ENCODE measurements at places on chromosomes 3 and 15.

- DNase-seq = no peak
Measured at GRCh38 chr15:92061511-92062195, 208.1 kb downstream of the SLCO3A1 start.

GRCh38 chr15:24318981-24319380 lies 356.6 kb upstream of the NPAP1 start:
- no peak for DNase-seq

- DNase-seq = no peak
Measured at GRCh38 chr3:146343551-146343950, 92.6 kb upstream of the PLSCR4 start.

- DNase-seq = no peak
Measured at GRCh38 chr3:188166441-188166840, 12.5 kb downstream of the LPP start.

DNA sequence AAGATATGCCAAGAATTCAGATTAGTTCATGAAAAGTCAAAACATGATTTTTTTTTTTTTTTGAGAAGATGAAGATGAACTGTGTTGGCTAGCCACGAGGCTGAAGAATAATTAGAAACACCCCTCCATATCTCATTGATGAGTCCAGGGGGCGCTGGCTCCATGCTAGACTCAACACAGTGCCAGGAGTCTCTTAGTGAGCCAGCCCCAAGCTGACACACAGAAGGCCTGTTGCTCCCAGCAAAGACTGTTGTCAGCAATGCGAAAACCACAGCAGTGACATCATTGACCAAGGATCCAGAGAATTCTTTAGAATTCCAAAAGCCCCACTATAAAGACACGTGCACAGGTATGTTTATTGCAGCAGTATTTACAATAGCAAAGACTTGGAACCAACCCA lies 185.2 kb downstream of the ANXA2 start:
- DNase-seq = no peak

DNA sequence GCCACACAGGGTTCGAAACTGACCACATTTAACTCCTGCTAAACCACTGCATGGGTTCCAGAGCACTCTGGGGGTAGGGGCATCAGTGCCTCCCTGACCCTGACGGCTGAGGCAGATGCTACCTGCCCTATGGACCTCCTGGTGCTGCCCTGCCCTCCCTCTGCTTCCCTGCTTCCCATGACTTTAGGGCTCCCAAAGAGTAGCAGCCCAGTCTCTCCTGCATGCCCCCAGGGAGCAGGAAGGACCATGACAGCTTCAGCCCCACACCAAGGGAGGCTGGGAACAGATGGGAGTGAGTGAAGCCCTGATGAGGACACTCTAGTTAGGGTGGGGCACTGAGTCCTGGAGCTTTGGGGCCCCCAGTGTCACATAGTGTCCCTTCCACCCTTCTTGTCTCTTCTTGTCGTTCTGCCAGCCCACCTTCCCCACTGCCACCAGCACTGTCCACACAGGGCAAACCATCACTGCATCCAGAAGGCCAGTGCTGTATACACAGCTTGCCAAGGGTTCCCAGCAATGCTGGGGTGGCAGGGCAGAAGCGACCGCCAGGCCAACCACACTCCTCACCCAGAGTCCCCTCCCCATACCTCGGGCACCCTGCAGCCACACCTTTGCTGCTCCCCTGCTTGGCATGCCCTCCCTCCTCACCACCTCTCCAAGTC lies 31.0 kb downstream of the SRPRB start:
- no peak for DNase-seq

- peak; percentile 46 for DNase-seq
Measured at GRCh38 chr3:58237941-58238681, 519 bp downstream of the ABHD6 start.

DNA sequence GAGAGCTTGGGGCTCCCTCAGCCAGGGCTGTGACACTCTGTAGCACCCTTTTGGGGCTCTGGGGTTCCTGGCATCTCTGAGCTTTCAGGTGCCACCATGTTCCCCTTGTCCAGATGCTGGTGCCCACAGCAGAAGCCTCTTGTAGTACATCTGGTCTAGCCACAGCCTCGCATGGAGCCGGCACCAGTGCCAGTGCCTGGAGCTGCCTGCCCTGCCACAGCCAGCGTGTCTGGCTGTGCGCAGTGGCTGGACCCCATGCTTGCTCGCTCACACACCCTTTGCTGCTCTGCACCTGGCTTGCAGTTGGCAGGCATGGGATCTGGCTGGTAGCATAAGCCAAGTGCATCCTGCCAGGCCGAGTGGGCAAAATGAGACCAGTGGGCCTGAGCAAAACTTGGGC lies 744.8 kb upstream of the GBE1 start:
- no peak for DNase-seq

- DNase-seq = no peak
Measured at GRCh38 chr3:4826237-4827100, 152.8 kb upstream of the BHLHE40 start.

DNA sequence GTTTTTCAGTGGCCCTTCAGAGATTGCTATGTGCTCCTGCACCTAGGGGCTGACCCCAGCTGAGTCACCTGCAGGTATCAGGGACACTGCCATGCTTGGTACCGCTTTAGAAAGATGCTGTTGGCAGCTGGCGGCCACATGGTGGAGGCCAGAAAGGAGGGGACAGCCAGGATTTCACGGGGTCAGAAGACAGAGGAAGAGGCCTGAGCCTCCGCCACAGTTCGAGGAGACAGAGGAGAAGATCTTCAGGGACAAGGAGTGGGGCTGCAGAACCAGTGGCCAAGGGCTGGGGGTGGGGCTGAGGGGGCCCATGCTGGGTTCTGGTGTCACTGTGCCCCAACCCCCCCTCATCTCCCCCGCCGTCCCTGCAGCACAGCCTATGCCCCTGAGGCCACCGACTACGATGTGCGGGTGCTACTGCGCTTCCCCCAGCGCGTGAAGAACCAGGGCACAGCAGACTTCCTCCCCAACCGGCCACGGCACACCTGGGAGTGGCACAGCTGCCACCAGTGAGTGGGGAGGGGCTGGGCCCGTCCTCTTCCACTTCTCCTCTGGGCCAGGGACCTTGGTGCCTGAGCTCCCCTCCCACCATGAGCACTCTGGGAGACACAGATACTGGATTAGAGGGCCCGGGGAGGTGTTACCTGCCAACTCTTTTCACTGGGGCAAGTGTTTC lies 19.9 kb downstream of the LOXL1 start:
- no peak for DNase-seq

DNA sequence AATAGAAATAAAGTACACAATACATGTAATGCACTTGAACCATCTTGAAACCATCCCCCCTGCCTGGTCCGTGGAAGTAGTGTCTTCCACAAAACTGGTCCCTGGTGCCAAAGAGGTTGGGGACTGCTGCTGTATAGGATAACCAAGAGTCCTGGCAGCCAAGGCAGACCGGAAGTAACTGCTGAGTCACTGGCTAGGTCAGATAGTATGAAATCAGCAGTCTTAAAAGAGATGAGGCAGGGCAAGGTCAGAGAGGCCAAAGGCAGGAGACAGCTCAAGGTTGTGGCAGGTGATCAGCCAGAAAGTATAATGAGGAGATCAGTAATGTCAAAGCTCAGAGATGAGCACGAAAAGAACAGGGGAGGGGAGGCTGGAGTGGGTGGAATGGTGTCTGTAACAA lies 60.2 kb downstream of the MAP3K13 start:
- DNase-seq = peak; percentile 47

- DNase-seq = peak; percentile 39
Measured at GRCh38 chr15:40313531-40314398, 6.0 kb upstream of the PLCB2 start.

DNA sequence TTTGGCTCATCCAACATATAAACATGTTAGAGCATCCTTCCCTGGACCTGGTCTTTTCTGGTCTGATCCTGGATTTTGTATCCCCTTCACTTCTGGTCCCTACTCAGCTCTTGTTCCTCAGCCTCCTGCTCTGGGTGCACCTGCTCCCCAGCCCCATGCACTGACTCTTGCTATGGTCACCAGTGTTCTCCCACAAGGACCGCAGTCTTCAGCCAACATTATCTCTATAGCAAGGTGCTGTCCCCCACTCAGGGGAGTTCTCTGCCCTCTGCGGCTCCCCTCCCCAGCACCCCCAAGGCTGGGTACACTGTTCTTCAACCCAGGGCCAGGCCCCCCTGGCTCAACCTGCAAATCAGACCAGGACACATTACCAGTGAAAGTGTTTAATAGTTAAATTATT lies 80.2 kb downstream of the SEC22A start:
- no peak for DNase-seq

DNA sequence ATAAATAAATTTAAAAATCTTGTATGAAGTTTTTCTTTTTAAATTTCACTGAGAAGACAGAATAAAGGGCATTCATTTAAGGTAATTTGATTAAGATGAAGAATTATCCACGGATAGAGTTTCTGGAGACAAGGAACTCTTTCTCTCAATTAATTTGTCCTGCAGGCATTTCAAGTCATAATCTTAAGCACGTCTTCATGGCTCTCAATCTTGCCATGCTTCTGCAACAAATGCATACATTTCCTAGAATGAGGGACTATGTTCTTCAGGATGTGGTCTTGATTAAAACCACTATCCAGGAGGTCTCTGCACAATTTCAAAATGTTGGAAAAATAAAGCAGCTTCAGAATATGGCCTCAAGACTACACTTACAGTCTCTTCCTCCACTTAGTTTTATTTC lies 67.6 kb upstream of the LSAMP start:
- no peak for DNase-seq

DNA sequence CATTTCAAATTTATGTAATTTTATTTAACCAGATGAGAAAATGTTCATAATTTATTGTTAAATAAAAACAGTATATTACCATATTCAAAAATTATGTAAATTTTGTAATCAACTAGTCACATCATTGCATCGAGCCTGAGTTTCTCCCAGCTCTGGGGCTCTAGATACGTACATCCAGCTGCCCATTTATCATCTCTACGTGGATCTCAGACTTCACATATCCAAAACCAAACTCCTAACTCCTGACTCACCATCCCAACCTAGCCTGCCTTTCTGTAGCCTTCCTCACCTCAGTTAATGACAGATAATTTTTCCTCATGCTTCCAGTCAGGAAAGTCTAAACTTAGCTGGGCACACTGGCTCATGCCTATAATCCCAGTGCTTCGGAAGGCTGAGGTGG lies 194.8 kb downstream of the SSR3 start:
- no peak for DNase-seq

GRCh38 chr3:50171540-50172301 lies 16.6 kb downstream of the SEMA3F start:
- DNase-seq = no peak

DNA sequence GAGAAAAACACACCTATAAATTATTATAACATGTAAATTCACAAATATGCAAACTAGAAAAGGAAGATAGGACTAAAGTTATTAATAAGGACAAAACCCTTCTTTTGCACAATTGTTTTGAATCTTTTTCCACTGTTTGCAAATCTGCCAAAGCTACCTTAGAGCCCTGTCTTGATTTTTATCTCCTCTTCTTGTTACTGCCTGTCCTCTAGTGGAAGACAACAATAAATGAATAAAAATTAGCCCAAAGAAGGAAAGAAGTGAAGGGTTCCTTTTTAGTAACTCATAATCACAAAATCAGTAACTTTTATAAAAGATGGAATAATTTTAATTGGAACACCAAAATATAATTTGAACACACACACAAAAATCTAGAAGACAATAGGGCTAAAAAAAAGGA lies 2.7 kb downstream of the CD200R1 start:
- no peak for DNase-seq

- DNase-seq = no peak
Measured at GRCh38 chr15:28985316-28985645, 99.5 kb downstream of the APBA2 start.

DNA sequence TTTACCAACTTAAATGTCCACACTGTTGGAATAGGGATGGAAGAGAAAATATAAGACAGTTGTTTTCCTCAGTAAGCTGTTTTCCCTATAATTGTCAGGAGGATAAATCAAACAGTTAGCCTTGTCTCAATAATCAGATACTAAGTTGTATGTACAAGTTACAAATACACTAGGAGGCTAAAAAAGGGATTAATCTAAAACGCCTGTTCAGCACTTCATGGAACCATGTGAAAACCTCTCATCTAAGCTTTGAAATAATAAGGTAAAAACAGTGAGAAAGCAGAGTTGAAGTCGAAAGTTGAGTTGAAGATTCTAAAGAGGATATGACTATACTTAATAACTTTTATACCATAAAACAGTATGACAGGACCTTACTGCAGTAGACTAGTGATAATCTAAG lies 62.0 kb downstream of the CALML4 start:
- no peak for DNase-seq

DNA sequence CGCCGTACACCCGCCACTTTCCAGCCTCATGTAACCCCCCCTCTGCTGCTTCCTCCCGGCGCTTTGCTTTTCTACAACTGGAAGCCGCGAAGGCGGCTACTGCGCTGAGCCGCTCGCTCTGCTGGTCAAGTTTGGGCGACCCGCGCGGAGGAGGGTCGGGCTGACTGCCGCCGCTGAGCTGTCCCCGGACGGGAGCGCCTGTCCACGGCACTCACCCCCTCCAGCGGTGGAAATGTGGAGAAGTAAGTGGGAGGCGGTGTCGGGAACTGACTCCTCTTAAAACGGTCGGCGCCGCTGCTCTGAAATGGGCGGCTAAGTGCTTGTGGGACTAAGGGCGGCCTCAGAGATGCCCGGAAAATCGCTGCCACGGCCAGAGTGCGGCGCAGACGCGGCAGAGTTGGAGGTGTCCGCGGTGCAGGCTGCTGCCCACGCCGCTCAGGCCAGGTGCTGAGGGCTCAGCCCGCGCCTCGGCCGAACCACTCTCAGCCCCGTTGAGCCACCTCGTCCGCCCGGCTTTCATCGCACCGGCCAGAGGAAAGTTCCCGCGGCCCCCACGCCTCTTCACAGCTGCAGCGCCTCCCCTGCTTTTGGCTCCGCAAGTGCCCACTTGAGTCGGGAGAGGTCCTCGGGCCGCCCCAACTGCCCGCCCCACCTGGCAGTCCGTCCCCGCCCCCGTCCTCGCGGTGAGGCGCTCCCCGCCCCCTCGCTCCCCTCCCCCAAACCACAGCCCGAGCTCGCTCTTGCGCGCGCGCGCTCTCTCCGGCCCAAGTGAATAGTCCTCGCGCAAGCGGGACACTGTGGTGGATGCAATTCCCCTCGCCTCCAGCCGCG lies at the start of gene EPHA6:
TSS of gene EPHA6 (plus strand) at position 775 of the 831 bp plus-strand sequence.
- peak; percentile 33 for DNase-seq

DNA sequence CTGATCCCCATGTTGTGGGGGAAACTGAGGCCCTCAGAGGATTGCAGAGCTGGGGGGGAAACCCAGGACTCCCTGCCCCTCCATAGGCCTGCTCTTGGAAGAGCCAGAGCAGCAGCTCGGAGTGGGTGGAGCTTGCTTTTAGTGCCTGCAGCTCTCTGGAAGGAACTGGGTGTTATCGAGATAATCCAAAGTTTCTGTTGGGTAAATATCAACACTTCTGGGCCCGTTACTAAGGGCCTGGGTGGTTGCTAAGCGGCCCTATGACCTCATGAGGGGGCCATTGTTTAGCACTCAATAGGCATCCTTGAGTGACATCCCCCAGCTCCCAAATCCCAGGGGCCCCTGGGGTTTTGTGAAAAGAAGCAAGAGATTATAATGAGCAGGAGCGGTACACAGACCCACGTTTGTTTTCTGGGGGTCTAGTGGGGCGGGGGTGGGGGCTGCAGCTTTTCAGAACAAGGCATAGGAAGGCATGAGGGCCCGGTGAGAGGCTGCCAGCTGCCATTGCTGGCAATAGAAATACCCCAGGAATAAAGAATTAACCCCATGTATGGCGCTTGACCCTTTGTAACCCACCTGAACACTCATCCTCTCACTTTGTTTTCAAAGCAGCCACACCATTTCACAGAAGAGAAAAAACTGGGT lies 48.3 kb upstream of the ATP2B2 start:
- DNase-seq = no peak

Data from GM12865 (cell line).